T-cell (primary cell): ENCODE measurements at places on chromosomes 7 and 10. TPM values are rescaled to one million over a fixed set of nuclear protein-coding genes. Genes with fewer than 3 reads are reported as not detected.

The WASHC2A gene
- total RNA-seq: 55.4 TPM

GRCh38 chr7:88306590-88307048, at the start of gene STEAP4:
TSS of gene STEAP4 (minus strand) at chr7:88306894. CDS start at chr7:88284269, 22,625 bp downstream.
- no peak within 1 kb of the TSS for H3K27ac ChIP-seq
- peaks cover 7% of the 10 kb centered on the region for H3K4me1 ChIP-seq
- H3K4me3 ChIP-seq: no peak within 1 kb of the TSS

GRCh38 chr7:16078076-16078952, 343.0 kb downstream of the CRPPA start:
- no peaks in the 10 kb centered on the region for H3K36me3 ChIP-seq
- no peak overlapping the region for H3K27ac ChIP-seq
- H3K27me3 ChIP-seq: no peaks in the 10 kb centered on the region

DNA sequence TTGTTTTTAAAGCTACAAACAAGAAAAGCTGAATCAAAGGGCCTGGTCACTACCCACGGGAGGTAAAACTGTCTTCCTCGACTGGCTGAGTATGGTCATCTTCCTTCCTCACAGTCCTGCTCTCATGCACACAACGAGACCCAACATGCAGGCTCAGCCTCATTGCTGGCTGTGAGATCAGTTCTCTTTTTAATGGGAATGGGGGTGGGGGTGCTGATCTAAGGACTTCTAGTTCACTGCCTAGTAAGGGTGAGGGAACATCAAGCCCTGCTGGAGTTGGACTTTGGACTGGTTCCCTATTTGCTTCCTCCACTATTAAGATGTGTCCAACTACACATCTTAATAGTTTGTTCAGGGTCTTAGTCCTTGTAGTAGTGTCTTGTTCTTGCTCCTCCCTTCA, 48.2 kb downstream of the ABCB4 start:
- H3K27ac ChIP-seq: no peak overlapping the region
- no peak overlapping the region for H3K4me3 ChIP-seq
- no peaks in the 10 kb centered on the region for H3K36me3 ChIP-seq
- no peak for DNase-seq
